ENCODE measurements at places on chromosomes 16 and 17. TPM values are rescaled to one million over a fixed set of nuclear protein-coding genes. Genes with fewer than 3 reads are reported as not detected.

C17orf67 gene
- not detected for total RNA-seq

- H3K4me1 ChIP-seq: no peaks in the 10 kb centered on the region
- no peak for DNase-seq
- no peak overlapping the region for H3K27ac ChIP-seq
These were observed 26.6 kb downstream of the PEMT start for GRCh38 chr17:17564896-17565295.

DNA sequence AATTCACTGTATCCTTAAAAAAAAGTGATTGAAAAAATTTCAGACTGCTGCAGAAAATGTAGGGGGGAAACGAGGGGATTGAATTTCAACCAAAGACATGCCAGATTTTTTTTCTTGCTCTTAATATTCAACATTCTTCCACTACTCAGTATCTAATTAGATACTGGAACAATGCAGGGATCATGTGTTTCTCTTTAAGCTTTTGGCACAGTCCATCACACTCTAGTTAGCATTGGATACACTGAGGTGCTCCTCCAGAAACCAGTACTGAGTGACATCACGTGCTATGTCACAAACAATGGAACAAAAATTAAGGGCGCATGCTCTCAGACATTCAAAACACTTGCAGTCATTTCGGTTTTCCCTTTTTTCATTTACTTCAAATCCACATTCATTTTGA is 298.6 kb upstream of the PSMD7 start:
- H3K27ac ChIP-seq: no peak overlapping the region
- H3K4me1 ChIP-seq: no peaks in the 10 kb centered on the region
- no peaks in the 10 kb centered on the region for H3K36me3 ChIP-seq

DNA sequence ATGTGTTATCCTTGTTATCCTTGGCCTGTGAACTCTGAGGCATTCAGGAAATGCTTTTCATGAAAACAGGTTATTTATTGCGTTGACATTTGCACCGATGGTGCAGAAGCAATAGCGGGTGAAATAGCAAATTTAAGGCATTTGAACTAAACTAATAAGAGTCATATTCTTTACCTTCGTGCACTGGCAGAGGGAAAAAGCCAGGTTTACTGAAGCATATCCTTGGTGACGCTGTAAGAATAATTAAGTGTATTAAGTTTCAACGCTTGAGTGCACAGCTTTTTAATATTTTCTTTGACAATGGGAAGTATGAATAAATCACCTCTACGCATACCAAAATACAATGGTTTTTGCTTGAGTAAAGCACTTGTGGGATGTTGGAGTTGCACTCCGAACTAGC is 13.6 kb upstream of the KPNA2 start:
- H3K4me3 ChIP-seq: no peak overlapping the region
- DNase-seq: no peak
- no peaks in the 10 kb centered on the region for H3K4me1 ChIP-seq
- no peak overlapping the region for H3K27ac ChIP-seq

CNGB1 gene
- not detected for total RNA-seq

DNA sequence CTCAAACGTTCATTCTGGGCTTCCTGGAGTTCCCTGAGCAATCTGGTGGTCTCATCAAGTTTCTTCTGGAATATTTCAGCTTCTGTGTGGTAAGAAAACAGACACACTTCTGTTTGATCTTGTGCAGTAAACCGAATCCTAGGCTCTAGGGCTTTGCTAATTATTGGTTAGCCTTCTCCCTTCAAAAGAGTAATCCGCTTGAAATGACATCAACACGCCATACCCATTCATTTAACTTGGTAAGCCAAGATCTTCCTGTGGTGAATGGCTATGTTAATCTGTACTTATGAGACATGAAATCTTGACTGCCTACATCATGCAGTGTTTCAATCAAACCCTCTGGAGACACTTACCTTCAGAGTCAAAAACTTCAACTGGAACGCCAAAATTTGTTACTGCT is 48.5 kb downstream of the BRD7 start:
- DNase-seq: no peak
- no peaks in the 10 kb centered on the region for H3K36me3 ChIP-seq
- H3K4me1 ChIP-seq: no peaks in the 10 kb centered on the region
- no peaks in the 10 kb centered on the region for H3K27me3 ChIP-seq

DNA sequence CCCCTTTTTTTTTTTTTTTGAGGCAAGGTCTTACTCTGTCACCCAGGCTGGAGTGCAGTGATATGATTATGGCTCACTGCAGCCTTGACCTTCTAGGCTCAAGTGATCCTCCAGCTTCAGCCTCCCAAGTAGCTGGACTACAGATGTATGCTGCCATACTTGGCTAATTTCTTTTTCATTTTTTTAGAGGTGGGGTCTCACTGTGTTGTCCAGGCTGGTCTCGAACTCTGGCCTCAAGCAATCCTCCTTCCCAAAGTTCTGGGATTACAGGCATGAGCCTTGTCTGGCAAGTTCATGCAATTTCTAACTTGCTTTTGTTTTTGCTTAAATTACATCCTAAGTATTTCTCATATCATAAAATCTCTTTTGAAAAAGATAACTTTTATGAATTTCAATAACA is 33.8 kb upstream of the NFAT5 start:
- no peaks in the 10 kb centered on the region for H3K36me3 ChIP-seq
- H3K27ac ChIP-seq: no peak overlapping the region
- no peaks in the 10 kb centered on the region for H3K27me3 ChIP-seq
- H3K4me1 ChIP-seq: no peaks in the 10 kb centered on the region

GRCh38 chr16:22844416-22844815 is 30.5 kb downstream of the HS3ST2 start:
- H3K27me3 ChIP-seq: no peaks in the 10 kb centered on the region
- DNase-seq: no peak
- H3K36me3 ChIP-seq: no peaks in the 10 kb centered on the region
- no peak overlapping the region for H3K4me3 ChIP-seq

KRT25 gene
- not detected for total RNA-seq

DNA sequence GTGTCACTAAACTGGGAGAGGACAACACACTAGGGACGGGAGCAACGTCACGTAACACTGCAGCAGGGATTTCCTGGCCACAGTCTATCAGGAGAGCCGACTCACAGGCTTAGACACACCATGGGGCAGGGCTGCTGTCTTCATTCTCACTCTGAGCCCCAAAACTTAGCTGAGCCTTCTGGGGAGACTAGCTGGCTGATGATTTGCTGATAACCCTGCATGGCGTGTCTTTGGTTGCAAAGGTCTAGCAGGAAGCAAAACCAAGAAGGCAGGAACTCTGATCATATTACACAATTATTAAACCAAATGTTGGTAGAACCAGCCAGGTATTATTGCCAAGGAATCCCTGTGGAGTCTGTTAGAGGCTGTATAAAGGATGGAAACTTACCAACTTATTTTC is 345.0 kb downstream of the SLC39A11 start:
- H3K4me1 ChIP-seq: no peaks in the 10 kb centered on the region
- DNase-seq: no peak

GRCh38 chr16:28923652-28924398 is 1.2 kb downstream of the RABEP2 start:
- peak overlapping the region; percentile 91 for H3K27ac ChIP-seq
- H3K27me3 ChIP-seq: no peaks in the 10 kb centered on the region
- H3K4me3 ChIP-seq: no peak overlapping the region
- DNase-seq: no peak
- no peaks in the 10 kb centered on the region for H3K4me1 ChIP-seq

- no peak for DNase-seq
- peak overlapping the region; percentile 72 for H3K27ac ChIP-seq
- H3K4me3 ChIP-seq: no peak overlapping the region
These were observed 35.7 kb downstream of the CDRT4 start for GRCh38 chr17:15431766-15432165.

GRCh38 chr16:86504315-86505184 is 5.8 kb upstream of the FOXF1 start:
- H3K27ac ChIP-seq: no peak overlapping the region
- H3K4me3 ChIP-seq: no peak overlapping the region
- no peaks in the 10 kb centered on the region for H3K36me3 ChIP-seq
- DNase-seq: no peak
- peaks cover 23% of the 10 kb centered on the region for H3K4me1 ChIP-seq

GRCh38 chr16:85275533-85276249 is 163.4 kb upstream of the CIBAR2 start:
- no peak overlapping the region for H3K4me3 ChIP-seq
- H3K4me1 ChIP-seq: no peaks in the 10 kb centered on the region
- H3K27ac ChIP-seq: no peak overlapping the region
- no peaks in the 10 kb centered on the region for H3K27me3 ChIP-seq
- DNase-seq: peak; percentile 73

DNA sequence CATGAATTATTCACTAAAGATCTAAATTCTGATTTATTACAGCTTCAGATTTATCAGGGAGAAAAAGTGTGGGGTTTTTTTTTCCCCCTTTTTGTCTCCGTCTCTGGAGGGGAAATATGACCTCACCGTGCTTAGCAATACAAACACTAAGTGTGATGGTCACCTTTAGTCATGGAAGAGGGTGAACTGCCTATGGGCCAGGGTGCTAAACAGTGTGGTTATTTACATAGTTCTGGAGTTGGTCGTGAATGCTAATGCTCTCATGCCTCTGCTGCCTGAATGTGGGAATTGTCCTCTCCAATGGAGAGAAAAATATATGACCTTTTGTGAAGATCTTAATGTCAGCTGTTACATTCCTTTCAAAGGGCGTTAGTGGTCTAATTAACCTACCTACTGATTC is 44.8 kb upstream of the MSI2 start:
- H3K27ac ChIP-seq: no peak overlapping the region
- H3K36me3 ChIP-seq: no peaks in the 10 kb centered on the region
- no peaks in the 10 kb centered on the region for H3K27me3 ChIP-seq
- DNase-seq: no peak
- H3K4me1 ChIP-seq: no peaks in the 10 kb centered on the region
- H3K4me3 ChIP-seq: no peak overlapping the region

GRCh38 chr17:73434154-73434553 is 122.4 kb upstream of the CDC42EP4 start:
- H3K27ac ChIP-seq: no peak overlapping the region
- DNase-seq: no peak
- H3K4me3 ChIP-seq: no peak overlapping the region
- H3K36me3 ChIP-seq: no peaks in the 10 kb centered on the region
- H3K27me3 ChIP-seq: no peaks in the 10 kb centered on the region

DNA sequence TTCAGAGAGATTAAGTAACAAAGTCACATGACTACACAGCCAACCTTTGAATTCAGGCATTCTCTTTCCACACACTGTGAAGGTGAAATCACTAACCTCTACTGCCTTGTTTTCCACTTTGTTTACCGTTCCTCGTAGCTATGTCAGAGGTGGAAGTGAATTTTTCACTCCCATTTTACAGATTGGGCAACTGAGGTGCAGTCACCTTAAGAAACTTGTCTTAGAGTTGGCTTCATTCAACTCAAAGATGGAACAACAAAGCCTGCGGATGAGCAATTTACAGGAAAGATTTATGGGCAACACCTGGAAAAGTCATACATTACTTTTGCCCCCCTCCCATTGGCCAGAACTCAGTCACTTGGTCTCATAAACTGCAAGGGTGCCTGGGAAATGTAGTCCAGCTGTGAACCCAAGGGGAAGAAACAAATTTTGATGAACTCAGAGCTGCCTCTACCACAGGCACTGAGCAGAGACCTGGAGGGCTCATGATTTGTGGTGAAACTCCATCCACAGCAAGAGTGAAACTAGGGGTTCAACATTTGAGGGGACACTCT is 784.6 kb upstream of the EEF2KMT start:
- H3K4me1 ChIP-seq: no peaks in the 10 kb centered on the region
- H3K27ac ChIP-seq: no peak overlapping the region
- no peaks in the 10 kb centered on the region for H3K27me3 ChIP-seq
- DNase-seq: no peak
- no peak overlapping the region for H3K4me3 ChIP-seq

DNA sequence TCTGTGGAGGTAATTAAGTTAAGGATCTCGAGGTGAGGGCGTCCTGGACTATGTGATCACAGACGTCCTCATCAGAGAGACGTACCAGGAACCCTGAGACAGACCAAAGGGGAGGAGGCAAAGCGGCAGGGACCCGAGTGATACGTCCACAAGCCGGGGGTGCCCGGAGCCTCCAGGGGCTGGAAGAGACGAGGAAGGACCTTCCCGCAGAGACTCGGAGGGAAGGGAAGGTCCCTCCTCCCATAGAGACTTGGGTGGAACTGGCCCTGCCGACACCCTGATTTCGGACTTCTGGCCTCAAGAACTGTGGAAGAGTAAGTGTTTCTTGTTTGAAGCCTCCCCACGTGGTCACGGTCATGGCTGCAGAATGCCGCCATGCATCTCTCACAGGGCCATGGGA is 30.8 kb downstream of the LMF1 start:
- H3K27ac ChIP-seq: no peak overlapping the region
- H3K27me3 ChIP-seq: no peaks in the 10 kb centered on the region
- H3K4me3 ChIP-seq: no peak overlapping the region
- no peaks in the 10 kb centered on the region for H3K4me1 ChIP-seq
- H3K36me3 ChIP-seq: no peaks in the 10 kb centered on the region
- DNase-seq: no peak

C16orf78 gene
- not detected for total RNA-seq

- no peak overlapping the region for H3K4me3 ChIP-seq
- no peaks in the 10 kb centered on the region for H3K36me3 ChIP-seq
- H3K27ac ChIP-seq: no peak overlapping the region
- no peak for DNase-seq
These were observed 9.6 kb downstream of the FLOT2 start for GRCh38 chr17:28887871-28888471.

DNA sequence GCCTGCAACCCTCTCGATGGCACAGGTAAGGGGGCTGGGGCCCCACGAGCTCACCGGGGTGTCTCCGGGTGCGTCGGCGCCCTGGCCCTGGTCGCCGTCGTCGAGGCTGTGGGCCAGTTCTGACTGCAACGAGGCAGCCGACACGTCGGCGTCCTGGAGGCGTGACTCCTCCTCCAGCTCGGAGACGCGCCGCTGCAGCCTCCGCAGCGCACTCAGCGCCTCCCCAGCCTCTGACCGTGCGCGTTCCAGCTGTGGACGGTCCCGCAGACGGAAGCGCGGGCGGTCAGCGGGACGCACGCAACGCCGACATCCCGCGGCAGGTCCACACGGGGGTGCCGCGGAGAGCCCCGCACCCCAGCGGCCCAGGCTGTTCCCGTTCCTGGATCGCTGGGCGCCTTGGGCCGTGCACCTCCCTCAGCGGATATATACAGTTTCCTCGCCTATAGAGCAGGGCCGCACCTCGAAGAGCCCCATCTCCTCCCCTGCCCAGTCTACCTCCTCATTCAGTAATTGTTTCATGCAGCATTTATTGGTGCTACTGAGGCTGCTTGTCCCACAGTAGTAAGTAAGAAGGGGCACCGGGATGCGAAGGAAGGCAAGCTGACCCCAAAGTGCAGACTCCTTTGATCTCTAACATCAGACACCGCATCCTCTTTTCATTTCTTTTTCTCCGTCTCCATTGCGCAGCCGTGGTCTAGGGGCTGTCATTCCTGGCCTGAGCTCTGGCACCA is 5.8 kb downstream of the THOC6 start:
- H3K36me3 ChIP-seq: no peaks in the 10 kb centered on the region
- no peak overlapping the region for H3K4me3 ChIP-seq
- peaks cover 5% of the 10 kb centered on the region for H3K27me3 ChIP-seq
- no peak overlapping the region for H3K27ac ChIP-seq

- no peaks in the 10 kb centered on the region for H3K36me3 ChIP-seq
- no peak overlapping the region for H3K27ac ChIP-seq
- no peaks in the 10 kb centered on the region for H3K4me1 ChIP-seq
- no peak for DNase-seq
- H3K27me3 ChIP-seq: no peaks in the 10 kb centered on the region
These were observed 62.9 kb upstream of the AMZ2 start for GRCh38 chr17:68184816-68185436.

SMIM5 gene
- not detected for total RNA-seq

Data from uterus (tissue), 4 donors.